ENCODE measurements at places on chromosomes 11 and 22.
A peak's percentile ranks its signal among the peaks of the same experiment; 100 is the strongest.

DNA sequence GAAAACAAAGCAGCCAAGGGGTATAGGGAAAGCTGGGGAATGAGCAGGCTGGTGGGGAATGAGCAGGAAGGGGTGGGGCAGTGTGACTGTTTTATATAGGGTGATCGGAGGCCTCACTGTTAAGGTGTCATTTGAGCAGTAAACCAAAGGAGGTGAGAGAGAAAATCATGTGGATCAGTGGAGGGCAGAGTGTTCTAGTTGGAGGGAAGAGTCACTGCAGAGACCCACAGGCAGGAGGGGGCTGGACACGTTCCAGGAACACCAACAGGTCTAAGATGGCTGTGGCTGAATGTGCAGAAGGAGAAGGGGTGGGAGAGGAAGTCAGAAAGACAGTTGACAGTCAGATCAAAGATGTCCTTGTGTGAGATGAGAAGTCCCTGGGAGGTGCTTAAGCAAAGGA is 103.8 kb downstream of the ENTHD1 start:
- no peak for DNase-seq

- DNase-seq, result no peak
These were observed 1.1 kb upstream of the CRY2 start for GRCh38 chr11:45846174-45846675.

- DNase-seq, result no peak
These were observed 22.9 kb downstream of the MMP13 start for GRCh38 chr11:102932678-102933077.

DNA sequence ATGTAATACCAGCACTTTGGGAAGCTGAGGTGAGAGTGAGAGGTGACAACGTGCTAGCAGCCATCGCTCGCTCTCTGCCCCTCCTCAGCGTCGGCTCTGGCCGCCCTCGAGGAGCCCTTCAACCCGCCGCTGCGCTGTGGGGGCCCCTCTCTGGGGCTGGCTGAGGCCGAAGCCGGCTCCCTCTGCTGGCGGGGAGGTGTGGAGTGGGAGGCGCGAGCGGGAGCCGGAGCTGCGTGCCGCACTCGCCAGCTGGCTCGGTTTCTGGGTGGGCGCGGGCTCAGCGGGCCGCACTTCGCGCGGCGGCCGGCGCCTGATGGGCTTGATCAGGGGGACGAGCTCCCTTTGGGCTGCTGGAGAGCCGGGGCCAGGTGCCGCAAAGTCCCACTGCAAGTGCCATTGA is 98.9 kb upstream of the UBASH3B start:
- DNase-seq, result peak; percentile 65

- no peak for DNase-seq
These were observed 131.8 kb downstream of the UVRAG start for GRCh38 chr11:75946531-75947530.

GRCh38 chr11:133872160-133872559 is 26.8 kb upstream of the SPATA19 start:
- DNase-seq, result no peak

- DNase-seq, result no peak
These were observed 98.2 kb downstream of the RDX start for GRCh38 chr11:110198031-110198729.

GRCh38 chr11:90423378-90423777 is 200.5 kb upstream of the CHORDC1 start:
- DNase-seq, result no peak

- no peak for DNase-seq
These were observed 78.3 kb upstream of the SHISAL1 start for GRCh38 chr22:44391015-44391414.

DNA sequence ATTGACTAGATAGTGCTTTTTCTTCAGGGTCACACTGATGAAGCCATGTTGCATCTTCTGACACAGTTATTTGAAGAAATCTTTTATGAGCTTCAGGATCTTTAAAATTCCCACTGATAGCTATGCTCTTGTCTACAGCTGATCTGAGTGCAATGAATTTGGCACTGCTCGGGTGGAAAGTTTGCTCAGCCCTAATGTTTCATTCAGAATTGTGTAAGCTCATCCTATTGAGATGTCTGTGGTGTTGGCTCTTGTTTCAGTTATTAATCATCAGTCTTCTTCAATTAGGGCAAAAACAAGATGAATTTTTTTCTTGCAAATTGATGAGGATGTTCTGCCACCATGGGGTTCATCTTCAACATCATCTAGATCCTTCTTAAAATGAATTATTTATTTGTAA is 1387.0 kb upstream of the RAG2 start:
- DNase-seq, result no peak

DNA sequence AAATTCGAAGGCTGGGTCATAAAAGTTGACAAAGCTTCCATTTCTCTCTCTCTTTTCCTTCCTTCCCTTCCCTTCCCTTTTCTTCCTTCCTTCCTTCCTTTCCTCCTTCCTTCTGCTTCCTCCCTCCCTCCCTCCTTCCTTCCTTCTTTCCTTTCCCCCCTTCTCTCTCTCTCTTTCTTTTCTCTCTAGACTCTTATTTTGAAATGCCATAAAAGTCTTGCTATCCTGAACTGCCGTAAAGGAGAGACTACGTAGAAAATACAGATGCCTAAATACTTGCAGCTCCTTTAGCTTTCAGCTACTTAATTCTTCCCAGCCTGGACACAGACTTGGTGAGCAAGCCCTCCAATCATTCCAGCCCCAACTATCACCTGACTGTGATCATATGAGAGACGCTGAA is 1644.4 kb downstream of the FAM181B start:
- DNase-seq, result no peak

- no peak for DNase-seq
These were observed 68.3 kb upstream of the CADM1 start for GRCh38 chr11:115572551-115572950.

DNA sequence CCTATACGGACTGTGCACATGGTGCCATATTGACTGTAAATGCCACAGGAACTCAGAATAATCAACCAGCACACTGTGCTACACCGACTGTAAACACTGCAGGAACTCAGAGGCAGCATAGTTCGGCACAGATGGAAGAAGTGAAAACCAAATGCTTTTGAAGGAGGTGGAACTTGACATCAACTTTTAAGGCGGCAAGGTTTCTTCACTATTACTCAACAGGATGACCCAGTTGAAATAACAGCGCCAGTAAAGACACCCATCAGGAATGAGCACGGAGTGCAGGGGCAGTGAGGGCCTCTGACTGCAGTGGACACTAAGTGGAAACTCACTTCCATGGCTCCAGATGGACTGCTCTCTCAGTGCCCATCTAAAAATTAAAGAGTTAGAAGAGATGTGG is 15.7 kb downstream of the TESMIN start:
- no peak for DNase-seq

DNA sequence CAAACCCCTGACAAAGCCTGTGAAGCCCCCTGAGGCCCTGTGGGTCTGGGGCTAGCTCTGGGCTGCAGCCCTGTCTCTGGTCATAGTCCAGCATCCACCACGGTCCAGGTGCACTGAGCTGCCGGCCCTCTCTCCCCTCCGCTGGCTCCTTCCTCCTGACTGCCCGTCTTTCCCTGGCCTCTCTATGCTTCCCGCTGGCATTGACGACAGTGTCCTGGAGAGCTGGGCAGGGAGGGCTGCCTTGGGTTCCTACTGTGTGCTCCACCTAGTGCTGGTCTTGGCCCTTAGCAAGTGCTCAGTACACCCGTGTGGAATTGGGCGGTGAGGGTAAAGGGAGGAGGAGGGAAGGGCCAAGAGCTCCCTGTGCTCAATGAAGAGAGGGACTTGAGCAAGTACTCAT is 868 bp upstream of the MYEOV start:
- no peak for DNase-seq

GRCh38 chr11:64237484-64237951 is 3.1 kb downstream of the VEGFB start:
- no peak for DNase-seq

- DNase-seq, result peak; percentile 48
These were observed 11.8 kb upstream of the MIEF1 start for GRCh38 chr22:39490135-39490798.

DNA sequence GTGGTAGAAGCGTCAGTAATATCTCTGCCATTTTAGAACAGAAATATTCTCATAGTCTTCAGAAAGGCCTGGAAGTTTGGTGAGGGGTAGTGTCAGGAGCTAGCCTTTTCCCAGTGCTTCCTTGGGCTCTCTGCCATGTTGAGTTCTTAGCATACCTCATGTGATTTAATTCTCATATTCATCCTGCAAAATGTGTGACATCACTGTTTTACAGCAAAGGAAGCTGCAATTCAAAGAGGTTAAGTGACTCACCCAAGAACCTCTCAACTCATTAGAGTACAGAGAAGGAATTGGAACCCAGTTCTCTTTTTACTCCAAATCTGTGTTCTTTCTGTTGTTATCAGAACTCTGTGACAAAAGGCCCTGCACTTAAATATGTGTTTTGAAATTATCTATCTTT is 72.1 kb downstream of the RNF169 start:
- no peak for DNase-seq

- peak; percentile 64 for DNase-seq
These were observed 7.4 kb downstream of the DUSP8 start for GRCh38 chr11:1564535-1565172.

DNA sequence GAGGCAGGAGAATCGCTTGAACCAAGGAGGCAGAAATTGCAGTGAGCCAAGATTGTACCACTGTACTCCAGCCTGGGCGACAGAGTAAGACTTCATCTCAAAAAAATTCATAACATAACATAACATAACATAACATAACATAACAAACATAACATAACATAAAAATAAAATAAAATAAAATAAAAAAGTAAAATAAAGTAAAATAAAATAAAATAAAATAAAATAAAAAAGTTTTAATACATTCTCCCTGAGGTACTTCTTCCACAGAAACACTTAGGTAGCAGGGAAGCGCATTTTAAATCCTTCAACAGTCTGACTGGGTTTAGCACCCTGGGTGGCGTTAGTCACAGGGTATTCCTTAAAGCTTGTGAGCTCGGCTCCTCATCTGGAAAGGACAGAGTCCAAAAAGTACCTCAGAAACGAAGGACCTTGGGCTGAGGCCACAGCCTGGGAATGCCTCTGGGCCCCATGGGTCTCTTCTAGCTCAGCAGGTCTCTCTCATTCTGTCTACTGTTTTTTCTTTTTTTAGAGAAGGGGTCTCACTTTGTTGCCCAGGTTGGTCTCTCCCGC is 41.7 kb downstream of the MICAL3 start:
- DNase-seq, result no peak

GRCh38 chr11:119696378-119697222 is 32.4 kb downstream of the NECTIN1 start:
- no peak for DNase-seq

GRCh38 chr11:21429401-21429800 is 760.0 kb downstream of the NELL1 start:
- DNase-seq, result no peak

- peak; percentile 57 for DNase-seq
These were observed 11.8 kb downstream of the ABTB2 start for GRCh38 chr11:34345991-34346480.

GRCh38 chr22:24120044-24120443 is 61.2 kb upstream of the SUSD2 start:
- no peak for DNase-seq

DNA sequence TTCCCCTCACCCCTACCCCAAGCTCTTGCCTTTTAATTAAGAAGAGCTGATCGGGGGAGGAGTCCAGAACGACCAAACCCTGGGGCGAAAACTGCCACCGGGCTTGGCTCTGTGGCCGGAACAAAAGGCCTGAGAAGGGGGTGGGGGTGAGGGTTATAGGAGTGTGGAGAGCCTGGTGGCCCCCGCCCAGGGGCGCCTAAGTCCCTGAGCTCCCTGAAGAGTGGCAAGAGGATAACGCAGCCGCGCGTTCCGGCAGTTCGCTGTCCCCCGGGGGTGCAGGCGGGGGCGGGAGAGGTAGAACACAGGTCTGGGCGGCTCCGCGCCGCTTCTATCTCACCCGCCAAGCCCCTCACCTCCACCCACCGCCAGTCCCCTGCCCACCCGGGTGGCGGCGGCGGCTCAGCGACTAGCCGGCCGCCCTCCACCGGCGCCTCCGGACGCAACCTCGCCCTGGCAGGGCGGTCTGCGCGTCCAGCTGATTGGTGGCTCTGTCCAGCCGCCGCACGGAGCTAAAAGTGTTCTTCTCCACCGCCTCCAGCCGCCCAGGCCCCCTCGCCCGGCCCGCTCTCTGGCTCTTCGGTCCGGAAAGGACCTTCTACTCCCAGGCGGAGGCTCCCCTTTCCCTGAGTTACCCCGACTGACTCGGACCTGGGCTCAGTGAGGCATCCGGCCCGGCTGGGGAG is 18.7 kb upstream of the BDNF start:
- peak; percentile 88 for DNase-seq

- no peak for DNase-seq
These were observed 534.3 kb downstream of the ETS1 start for GRCh38 chr11:128052912-128053641.

GRCh38 chr11:127136438-127136837 is 135.9 kb upstream of the KIRREL3 start:
- no peak for DNase-seq

GRCh38 chr22:38267086-38267485 is 5.7 kb downstream of the TMEM184B start:
- no peak for DNase-seq

GRCh38 chr22:50694099-50694605 is 21.5 kb downstream of the SHANK3 start:
- DNase-seq, result no peak

DNA sequence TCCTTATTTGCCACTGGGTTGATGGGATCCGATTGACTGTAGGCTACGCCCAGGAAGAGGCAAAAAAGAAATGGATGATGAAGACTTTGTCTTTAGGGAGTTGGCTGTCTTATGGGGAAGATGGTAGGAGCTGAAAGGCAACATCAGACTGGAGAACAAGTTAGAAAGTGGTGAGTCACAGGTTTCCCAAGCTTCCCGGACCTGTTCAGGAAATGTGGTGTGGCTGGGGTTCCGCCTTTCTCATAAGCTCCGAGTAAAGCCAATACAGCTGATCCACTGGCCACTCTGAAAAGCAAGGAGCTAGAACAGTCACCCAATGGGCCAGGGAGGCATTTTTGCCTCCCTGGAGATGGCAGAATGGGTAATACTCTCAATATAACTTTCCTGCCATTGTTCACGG is 194.5 kb downstream of the SNX19 start:
- DNase-seq, result no peak

GRCh38 chr11:128335729-128336128 is 251.6 kb downstream of the ETS1 start:
- DNase-seq, result no peak

- no peak for DNase-seq
These were observed 67.4 kb downstream of the SCUBE1 start for GRCh38 chr22:43275545-43276317.

DNA sequence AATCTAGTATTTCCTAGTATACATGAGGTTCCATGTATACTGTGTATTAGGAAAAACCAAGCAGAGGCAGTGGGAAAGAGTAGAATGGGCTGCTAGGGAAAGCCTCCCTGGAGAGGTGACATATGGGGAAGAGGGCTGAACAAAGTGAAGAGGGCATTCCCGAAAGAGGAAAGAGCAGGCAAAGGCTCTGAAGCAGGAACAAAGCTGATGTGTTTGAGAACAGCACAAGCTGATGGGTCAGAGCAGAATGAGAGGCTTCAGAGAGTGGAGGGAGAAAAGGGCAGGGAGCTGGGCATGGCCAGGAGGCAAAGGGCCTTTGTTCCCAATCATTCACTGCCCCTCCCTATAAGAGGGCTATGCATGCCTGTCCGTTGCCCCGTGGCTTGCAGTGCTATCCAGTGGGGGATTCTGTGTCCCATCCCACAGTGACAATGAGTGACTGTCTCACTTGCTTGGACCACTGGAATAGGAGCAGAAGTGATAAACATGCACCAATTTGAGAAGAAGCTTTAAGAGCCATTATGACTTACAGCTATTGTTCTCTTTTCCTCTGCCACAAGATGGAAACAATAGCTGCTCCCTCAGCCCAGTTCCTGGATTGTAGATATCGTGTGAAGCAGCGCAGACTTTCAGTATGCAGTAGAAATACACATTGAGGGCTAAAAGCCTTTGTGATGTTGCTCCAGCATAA is 39.6 kb downstream of the GALNT18 start:
- DNase-seq, result no peak
